ENCODE measurements at places on chromosomes 1 and 21.

GRCh38 chr1:240803151-240803550 lies 191.2 kb upstream of the GREM2 start:
- DNase-seq, result no peak

GRCh38 chr1:89802841-89803240 lies 18.0 kb upstream of the LRRC8D start:
- no peak for DNase-seq

DNA sequence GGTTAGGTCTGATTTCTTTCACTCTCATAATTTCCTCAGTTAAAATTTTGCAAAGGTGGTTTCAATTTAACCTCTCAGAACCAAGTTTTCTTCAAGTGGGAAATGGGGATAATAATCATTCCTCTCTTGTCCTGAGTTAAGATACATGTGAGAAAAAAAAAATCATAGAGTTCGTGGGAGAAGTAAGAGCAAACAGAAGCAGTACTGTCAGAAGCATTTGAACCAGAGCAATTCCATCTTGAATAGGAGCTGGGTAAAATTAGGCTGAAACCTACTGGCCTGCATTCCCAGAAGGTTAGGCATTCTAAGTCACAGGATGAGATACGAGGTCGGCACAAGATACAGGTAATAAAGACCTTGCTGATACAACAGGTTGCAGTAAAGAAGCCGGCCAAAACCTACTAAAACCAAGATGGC lies 28.6 kb upstream of the TMEM61 start:
- DNase-seq, result no peak

- DNase-seq, result no peak
Observed at GRCh38 chr1:26110731-26111529, 694 bp upstream of the PDIK1L start.

DNA sequence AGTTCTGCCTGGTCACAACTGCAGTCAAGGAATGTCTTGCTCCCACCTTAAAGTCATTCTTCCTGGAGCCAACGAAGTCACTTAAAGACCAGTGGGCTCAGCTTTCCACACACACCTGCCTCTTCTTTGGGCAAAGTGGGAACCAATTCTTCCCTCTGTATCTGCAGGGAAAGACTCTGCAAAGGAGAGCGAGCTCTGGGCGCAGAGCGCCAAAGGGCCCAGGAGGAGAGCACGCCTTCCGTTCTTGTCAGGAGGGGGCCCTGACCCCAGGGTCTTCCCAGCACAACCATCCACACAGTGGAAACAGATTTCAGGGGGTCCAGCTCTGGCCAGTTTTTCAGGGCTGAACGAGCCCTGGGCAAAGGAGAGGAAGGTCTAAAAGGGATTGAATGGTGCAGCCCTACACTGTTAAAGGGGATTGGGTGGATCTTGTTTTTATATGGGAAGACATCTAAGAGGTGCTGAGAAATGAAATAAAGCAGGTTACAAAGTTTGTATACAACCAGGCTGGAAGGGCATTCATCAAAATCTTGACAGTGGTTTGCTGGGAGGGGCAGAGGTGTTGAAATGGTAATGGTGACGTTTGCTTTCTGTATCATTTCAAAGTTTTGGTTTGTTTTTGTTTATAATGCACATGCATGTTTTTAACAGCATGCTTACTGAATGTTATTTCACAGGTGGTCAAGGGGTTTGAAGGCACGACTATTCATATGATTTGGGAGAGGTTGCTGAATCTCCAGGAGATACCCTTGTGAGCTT lies 6.8 kb upstream of the OLIG2 start:
- DNase-seq, result no peak

DNA sequence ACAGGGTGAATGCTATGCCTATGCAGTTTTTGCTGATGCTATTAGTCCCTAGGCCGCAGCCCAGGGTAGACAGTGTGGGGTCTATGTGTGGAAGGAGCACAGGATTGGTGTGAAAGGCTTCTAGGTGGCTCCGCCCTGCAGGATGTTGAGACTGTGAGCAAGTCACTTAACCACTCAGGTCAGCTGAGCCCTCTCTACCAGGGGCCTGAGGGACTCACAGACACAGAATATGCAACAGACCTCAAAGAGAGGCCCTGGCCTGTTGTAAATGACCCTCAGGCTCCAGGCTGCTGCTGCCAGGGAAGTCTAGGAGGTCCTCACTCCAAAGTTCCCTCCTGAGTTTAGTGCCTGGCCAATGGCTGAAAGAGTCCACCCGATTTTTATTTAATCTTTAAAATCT lies 11.0 kb downstream of the NHLH2 start:
- no peak for DNase-seq

GRCh38 chr1:64936956-64937355 lies 29.4 kb downstream of the JAK1 start:
- DNase-seq, result no peak

- no peak for DNase-seq
Observed at GRCh38 chr1:33257772-33258712, 1.8 kb downstream of the ZNF362 start.

DNA sequence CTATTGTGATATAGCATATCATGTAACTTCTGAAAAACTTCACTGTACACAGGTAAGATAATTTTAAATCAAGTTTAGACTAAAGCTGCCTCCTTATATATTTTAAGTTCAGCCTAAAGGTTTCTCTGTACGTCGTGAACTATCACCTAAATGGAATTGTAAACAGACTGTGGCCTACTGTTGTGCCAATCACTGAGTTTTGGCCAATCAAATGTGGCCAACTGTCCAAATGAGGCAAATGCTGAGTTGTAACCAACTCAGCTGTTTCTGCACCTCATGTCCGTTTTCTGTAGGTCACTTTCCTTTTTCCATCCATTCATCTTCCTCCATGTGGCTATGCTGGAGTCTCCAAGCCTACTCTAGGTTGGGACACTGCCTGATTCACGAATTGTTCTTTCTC lies 63.7 kb upstream of the ST6GALNAC3 start:
- no peak for DNase-seq

DNA sequence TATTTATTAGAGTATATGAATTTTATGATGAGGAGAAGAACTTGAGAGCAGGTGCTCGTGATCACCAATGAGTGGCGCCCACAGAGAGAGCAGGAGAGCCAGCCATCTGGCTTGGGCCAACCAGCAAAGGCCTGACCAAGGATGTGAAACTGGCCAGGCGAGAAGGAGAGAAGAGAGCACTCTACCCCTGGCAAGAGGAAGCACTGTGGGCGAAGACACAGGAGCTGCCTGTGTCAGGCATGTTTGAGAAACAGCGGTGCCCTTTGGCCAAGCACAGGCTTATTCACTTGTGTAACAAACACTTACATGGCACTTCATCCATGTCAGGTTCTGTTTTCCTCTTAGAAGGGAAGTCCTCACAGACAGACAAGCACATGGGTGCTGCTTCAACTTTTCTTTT lies 4.2 kb upstream of the SIPA1L2 start:
- no peak for DNase-seq

DNA sequence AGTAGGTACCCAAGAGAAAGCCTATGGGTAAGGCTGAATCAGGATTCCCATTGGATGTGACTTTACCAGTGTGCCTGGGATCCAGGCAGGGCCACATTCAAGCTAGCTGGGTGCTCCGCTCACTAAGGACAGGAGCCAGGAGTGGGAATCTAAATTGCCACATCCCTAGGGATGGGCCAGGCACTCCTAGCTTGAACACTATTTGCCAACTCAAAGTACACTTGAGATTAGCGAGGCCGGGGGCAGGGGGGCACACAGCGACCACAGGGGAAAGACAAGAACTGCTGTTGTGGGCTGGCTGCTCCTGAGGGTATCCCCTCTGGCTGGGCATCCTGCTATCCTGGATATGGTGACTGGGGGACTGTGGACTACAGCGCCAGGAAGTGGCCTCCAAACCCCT lies 4.3 kb downstream of the SLC45A3 start:
- DNase-seq, result no peak

DNA sequence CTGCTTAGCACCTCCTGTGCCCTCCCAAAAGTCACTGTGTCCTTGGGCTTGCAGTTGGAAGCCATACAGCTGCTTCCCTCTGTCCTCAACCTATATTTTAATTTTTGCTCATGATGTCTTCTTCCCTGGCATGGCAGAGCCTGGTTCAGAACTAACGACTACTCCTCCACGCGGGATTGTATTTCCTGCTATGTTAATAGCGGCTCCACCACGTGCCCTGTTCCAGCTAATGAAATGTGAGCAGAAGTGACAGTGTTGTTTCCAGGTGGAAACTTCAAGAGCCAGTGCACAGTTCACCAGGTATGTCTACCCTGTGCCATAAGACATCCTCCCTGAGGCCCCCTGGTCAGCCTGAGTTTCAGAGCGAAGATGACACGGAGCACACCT lies 52.1 kb downstream of the DHRS3 start:
- DNase-seq, result no peak

DNA sequence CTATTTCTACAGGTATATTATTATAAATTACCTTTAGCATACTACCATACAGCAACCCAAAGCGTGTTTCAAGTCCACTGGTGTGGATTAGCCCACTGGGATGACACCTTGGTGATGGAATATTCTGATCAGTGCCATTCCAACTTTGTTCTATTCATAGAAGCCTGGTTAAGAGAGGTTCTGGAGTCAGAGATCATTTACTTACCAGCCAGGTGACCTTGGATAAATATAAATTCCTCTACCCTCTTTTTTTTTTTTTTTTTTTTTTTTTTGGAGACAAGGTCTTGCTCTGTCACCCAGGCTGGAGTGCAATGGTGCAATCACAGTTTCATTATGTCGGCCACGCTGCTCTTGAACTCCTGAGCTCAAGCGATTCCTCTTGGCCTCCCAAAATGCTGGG lies at the start of gene SPATA45:
SPATA45 (minus strand) TSS at position 101 of the 400 bp plus-strand sequence. CDS start 11,500 bp downstream, outside the sequence.
- DNase-seq, result no peak

- peak; percentile 5 for DNase-seq
Observed at GRCh38 chr1:111140680-111140967, 601 bp downstream of the CEPT1 start.

DNA sequence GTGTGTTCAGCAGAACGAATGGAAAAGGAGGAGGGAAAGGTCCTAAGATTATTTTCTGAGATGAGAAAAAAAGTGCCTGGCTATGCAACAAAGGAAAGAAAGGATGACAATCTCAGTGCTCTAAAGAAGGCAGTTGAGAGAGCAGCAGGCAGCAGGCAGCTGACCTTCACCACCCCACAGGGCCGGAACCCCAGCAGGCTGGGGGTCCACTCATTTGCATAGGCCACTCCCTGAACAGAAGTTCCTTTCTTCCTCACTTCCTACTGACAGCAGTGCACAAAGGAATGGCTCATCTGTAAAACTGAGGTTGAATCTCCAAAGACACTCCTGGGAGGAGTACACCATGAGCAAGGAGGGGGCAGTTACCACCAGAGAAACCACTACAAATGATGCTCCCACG lies 41.4 kb upstream of the TNR start:
- DNase-seq, result no peak

DNA sequence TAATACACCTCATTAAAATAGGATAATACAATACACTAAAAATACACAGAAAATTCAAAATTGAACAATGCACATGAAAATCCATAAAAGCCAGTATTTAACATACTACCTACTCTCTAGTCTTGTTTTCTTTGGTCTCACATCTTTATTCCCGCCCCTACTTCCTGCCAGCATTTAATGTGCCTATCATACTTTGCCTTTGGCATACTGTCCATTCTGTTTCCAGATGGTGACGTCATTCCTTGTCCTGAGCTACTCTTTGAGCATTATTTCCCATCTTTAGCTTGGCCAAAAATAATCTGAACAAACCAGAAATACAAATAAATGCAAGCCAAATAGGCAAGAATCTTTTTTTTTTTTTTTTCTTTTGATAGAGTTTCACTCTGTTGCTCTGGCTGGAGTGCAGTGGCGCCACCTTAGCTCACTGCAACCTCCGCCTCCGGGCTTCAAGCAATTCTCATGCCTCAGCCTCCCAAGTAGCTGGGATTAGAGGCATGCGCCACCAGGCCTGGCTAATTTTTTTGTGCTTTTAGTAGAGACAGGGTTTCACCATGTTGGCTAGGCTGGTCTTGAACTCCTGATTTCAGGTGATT lies 4.4 kb downstream of the HFM1 start:
- no peak for DNase-seq

- no peak for DNase-seq
Observed at GRCh38 chr21:15626031-15626430, 103.8 kb upstream of the USP25 start.

DNA sequence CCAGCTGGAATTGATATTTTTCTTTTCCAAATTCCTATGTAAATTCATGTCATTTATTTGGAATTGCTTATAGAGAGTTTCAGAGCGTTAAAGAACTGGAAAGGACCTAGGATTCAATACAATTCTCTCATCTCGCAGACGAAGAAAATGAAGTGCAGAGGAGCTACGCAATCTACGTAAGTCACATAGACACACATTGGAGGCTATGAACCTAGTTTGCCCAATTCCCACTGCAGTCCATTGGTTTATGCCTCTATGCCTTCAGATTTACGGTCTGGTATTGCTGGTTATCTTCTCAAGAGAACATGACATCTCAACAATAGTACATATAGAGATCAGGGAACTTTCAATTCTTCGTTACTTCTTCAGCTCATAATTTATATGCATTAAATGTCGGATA lies 971 bp upstream of the RNF2 start:
- DNase-seq, result no peak

DNA sequence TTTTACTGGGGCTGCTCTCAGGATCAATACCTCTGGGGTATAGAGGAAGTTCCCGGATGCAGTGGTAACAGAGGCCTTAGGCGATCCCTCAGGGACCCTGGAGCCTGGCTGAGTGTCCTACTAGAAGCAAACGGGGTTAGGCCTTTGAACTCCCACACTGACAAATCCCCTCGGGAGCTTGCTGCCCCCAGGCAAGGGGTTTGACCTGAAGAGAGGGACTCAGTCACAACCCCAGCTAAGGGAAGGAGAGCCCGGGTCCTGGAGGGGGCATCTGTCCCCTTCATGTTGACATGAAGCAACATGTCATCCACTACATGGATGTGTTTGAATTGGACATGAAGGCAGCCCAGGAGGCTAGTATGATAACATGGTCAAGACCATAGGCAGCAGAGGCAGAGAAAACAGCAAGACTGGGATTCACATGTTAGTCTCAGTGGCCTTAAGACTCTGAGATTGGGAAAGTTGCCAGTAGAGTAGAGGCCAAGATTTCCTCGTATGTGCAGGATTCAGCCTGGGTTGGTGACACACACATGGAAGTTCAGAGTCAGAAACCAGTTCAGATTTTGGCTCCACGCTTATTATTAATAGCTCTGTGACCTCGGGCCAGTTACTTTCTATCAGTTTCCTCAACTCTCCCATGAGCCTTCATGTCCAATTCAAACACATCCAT lies 101.5 kb downstream of the KCNN3 start:
- DNase-seq, result no peak

- no peak for DNase-seq
Observed at GRCh38 chr1:203335503-203335902, 15.4 kb downstream of the FMOD start.

DNA sequence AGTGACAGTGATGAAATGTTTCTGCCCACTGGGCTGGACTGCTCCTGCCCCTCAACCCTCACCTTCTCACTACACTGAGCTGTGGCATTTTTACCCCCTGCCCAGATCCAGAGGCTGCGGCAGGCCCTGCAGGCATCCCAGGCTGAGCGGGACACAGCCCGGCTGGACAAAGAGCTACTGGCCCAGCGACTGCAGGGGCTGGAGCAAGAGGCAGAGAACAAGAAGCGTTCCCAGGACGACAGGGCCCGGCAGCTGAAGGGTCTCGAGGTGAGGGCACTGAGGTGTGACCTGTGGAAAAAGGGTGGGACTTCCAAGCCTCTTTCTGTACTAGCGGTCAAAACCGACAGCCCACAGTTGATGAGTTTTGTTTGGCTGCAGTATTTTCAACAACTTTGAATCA lies 6.2 kb upstream of the TUFT1 start:
- DNase-seq, result no peak

GRCh38 chr1:147720557-147720956 lies 39.8 kb downstream of the GJA5 start:
- no peak for DNase-seq

- DNase-seq, result no peak
Observed at GRCh38 chr21:15274701-15275485, 210.1 kb upstream of the NRIP1 start.
